ENCODE measurements at places on chromosomes 16 and 17.

- DNase-seq, result no peak
These were observed 145.6 kb upstream of the TBX2 start for GRCh38 chr17:61253937-61254574.

DNA sequence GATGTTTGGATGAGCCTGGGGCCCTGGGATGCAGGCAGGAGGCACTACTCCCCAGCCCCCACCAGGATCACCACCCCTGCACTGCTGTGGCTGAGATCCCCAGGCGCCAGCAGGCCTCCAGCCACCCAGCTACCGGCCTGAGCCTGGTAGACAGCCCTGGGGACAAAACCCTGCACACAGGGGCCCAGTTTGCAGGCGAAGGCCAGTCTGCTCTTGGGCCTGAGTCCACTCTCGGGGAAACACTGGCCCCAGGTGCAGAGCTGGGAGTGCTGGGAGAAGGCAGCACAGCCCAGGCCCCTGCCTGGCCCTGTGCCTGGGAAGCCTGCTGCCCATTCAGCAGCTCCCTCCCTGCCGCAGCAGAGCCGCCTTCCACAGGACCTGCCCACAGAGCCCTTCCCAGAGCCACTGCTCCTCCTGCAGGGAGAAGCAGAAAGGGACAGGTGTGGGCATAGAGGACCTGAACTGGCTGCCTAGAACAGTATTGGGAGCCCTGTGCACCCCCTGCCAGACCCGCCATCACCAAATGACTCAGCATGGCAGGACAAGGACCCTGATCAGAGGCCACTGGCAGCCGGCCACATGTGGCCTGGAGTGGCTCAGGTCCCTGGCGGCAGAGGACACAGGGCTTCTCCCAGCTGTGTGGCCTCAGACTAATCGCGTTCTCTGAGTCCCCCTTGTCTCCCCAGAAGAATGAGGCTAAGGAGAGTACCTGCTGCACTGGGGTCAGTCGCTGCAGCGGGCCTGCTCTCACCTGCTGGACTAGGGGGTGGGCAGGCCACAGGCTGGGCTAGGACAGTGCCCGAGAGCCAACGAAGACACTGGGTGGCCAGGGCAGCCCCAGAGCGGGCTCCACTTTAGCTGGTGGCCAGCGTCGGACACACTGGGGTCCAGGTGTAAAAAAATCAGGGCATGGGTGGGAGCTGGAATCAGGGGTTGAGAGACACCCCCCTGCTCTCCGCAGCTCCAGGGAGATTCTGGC lies 10.7 kb downstream of the MSRB1 start:
- no peak for DNase-seq

DNA sequence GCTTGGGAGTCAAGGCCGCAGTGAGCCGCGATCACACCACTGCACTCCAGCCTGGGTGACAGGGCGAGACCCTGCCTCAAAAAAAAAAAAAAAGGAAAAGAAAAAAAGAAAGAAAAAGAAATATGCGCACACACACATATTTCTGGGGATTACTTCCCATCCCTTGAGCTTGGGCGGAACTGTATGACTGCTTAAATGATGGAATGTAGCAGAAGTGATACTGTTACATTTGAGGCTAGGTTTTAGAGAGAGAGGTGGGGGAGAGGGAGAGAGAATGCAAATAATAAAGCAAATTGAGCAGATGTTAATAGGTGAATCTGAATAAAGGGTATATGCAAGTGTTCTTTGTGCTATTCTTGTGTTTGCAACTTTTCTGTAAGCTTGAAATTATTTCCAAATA lies 12.0 kb upstream of the USP32 start:
- DNase-seq, result no peak

GRCh38 chr16:81729451-81729850 lies 49.6 kb upstream of the PLCG2 start:
- DNase-seq, result no peak

DNA sequence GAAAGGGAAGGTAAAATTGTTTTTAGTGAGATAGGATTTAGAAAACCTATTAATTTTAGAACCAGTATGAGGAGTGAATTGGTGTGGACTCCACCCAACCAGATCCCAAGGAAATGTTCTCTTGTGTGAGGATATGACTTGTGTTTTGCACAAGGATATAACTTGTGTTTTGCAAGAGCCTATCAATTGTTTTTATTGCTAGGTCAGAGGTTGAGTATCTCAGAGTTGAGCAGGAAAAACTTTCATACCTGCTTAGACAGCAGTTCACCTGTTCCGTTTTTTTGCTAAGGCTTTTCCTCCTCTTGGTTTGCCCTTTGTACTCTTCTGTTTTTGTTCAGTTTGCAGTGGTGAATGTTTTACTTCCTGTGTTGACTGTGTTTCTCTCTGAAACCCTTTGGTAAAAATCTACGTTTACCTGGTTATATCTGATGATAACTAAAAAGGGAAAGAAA lies 5.1 kb downstream of the NBR1 start:
- DNase-seq, result no peak

DNA sequence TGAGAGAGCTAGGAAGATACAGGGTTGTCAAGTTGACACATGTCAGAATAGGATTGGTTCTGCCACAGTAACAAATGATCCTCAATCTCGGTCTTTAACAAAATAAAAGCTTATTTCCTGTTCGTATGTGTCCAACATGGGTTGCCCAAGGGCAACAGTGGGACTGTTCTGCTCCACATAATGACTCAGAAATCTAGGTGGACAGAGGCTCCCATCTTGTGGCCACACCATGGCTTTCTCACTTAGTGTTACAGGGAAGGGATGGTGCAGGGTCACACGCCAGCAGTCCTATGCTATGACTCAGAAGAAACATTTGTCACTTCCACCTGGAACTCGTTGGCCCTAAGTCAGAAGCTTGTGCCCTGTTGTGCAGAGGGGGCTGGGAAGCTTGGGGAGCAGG lies 364.9 kb downstream of the SNX29 start:
- DNase-seq, result no peak
